GM04503 (cell line): ENCODE measurements at places on chromosomes 12 and 14.
A peak's percentile ranks its signal among the peaks of the same experiment; 100 is the strongest.

GRCh38 chr12:41681898-41682297, 462.8 kb downstream of the GXYLT1 start:
- DNase-seq = no peak

DNA sequence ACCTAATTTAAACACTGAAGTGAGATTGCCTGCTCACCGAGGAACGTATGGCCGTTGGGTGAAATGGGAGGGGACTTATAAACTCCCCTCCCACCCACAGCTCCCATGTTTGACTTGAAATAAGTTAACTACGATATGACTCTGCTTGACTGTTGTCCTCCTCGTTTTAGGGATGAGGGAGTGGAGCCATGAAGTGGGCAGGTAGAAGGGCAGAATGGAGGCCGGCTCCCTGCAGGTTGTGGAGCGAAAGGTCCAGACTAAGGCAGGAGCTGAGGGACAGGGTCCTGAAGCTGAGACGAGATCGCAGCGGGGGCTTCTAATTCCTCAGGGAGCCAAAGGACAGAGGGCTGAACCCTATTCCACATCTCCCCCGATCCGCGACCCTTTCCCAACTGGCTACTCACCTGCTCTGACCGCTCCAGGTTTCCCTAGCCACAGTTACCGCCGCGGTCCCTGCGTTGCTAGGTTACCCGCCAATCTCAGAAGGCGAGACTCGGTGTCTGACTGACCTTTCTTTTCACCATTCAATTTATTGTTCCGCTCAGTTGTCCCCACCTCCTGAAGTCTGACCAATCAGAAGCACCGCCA, 577 bp upstream of the TPCN1 start:
- DNase-seq = no peak

GRCh38 chr12:64181430-64182291, 40.4 kb downstream of the KICS2 start:
- DNase-seq = peak; percentile 97

DNA sequence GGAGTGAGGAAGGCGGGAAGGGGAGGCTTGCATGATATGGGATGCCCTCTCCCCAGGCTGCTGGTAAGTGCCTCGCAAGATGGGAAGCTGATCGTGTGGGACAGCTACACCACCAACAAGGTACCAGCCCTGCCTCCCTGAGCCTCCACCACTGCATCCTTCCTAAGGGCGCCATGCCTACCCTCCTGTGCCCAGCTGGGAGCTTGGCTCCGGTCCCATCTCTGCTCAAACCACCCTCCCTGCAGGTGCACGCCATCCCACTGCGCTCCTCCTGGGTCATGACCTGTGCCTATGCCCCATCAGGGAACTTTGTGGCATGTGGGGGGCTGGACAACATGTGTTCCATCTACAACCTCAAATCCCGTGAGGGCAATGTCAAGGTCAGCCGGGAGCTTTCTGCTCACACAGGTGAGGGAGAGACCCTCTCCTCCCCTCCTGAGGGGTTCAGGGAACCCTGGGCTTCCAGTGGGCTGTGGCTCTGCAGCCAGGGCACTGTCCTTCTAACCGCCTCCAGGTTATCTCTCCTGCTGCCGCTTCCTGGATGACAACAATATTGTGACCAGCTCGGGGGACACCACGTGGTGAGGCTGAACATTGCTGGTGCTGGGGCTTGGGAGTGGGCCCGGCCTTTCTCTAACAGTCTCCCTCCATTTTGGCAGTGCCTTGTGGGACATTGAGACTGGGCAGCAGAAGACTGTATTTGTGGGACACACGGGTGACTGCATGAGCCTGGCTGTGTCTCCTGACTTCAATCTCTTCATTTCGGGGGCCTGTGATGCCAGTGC, 2.6 kb downstream of the GNB3 start:
- no peak for DNase-seq

- DNase-seq = no peak
Measured at GRCh38 chr12:102540815-102541385, 60.5 kb upstream of the IGF1 start.
